H54 (cell line): ENCODE measurements at places on chromosomes 3 and 15.
A peak's percentile ranks its signal among the peaks of the same experiment; 100 is the strongest.

- no peak for DNase-seq
These were observed 130.6 kb downstream of the CCNL1 start for GRCh38 chr3:157029365-157029790.

DNA sequence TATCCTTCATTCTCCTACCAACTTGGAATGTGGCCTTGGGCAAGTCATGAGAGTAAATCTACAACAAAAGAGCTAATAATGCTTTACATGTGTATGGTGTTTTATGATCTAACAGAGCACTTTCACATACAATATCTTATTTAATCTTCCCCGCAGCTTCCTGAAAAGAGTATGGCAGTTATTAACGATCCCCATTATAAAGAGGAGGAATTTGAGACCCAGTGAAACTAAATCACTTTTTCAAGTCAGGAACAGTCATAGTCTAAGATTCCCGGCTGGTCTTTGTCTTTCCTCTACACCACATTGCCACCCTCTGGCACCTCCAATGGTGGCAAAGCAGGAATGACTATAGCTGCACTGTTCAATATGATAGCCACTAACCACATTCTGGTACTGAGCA, 69.7 kb upstream of the CMSS1 start:
- DNase-seq, result peak; percentile 2

- peak; percentile 5 for DNase-seq
These were observed 92.7 kb upstream of the CFAP20DC start for GRCh38 chr3:59142556-59142955.

DNA sequence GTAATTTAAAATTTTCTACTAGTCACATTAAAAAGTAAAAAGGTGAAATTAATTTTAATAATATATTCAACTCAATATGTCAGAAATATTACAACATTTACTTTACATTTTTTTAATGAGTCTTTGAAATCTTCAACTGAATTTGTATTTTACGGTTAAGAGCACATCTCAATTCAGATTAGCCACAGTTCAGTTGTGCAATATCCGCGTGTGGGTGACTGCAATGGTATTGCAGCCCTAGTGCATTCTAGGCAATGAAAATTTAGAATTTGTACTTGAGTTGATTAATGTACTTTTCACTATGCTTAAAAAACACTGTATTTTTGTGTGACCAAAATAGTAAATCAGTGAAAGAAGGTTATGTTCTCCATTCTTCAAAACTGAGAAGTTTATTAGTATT, 57.3 kb downstream of the CEP63 start:
- no peak for DNase-seq

GRCh38 chr3:52532838-52533622, 627 bp downstream of the NT5DC2 start:
- DNase-seq, result peak; percentile 66

DNA sequence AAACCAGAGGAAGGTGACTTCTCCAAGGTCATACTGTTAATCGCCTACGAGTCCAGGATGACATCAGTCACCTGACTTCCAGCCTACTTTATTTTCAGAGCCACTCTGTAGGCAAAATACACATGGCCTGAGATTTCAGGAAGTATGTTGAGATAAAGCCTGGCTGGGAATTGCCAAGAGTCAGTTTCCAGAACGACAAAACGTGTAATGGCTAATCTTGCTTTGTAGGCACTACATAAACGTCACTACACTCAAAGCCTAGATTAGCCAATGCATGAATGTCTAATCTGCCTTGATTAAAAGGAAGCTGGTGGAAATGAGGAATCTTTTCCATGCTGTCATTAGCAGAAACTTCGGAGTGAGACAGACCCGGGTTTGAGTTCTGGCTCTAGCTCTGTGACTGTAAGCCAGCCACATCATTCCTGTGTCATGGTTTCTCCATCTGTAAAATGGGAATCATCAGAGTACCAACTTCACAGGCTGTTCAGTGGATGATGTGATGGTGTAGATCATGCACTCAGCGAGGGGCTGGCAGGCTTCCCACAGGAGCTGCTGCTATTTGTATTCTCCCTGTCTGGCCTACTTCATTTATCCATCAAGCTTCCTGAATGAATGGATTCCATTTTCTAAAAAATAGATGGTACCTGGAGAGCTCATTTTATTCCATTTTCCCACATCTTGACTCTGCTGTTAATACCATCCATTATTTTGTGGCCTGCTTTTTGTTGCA, 241.9 kb downstream of the XXYLT1 start:
- DNase-seq, result no peak

GRCh38 chr3:170640737-170641171, 54.9 kb upstream of the SLC7A14 start:
- no peak for DNase-seq

DNA sequence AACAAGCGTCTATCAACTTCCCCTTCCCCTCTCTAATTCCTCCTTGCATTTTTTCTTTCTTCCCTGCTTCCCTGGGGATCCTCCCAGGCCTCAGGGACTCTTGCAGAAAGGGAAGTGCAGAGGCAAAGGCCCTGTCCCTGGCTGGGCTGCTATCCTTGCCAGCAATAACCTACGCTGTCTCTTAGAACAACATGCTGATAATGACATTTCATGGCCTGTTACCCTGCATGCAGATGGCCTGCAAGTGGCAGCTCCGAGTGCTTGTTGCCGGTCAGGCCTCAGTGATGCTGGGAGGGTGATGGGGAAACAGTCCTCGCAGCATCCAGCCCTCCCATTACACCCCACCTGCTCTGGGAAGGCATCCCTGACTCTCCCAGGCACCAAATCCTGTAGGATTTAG, 167.6 kb downstream of the RAB11A start:
- no peak for DNase-seq

DNA sequence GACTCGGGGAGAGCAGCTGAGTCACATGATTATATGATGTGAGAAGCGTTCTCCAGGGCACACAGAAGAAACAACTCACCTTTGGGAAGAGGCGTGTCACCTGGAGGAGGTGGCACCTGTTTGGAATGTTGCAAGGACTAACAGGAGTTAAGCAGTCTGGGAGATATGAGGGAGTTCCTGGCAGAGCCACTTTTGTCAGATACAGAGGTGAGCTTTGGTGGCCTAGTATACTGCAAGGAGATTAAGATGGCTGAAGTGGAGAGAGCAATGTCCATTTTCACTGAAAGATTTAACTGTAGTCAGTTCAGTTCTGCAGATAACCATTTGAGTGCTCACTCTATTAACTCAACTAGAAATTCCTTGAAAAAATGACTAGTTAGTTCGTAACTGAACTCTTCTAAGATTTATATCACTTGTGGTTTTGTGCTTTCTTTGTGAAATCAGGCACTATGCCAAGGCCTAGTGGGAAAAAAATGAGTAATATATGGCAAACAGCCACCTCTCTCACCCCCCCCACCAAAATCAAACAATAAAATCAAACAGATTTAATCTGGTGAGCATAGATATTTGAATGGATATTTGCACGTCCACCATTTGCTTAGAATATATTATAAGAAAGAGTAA, 61.3 kb downstream of the CRYBG3 start:
- DNase-seq, result peak; percentile 1

DNA sequence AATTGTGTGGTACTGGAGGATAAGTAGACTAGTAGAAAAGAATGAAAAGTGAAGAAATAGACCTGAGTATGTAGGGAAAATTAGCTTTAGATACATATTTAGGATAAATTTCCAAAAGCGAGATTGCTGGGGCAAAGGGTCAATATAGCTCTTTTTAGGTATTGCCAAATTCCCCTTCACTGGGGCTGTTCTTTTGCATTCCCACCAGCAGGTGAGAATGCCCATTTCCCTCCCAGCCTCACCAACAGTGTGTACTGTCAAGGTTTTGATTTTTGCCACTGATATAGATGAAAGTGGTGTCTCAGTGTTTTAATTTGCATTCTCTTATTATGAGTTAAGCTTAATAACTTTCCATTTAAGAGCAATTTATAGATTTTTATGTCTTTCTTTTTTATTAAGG, 35.7 kb upstream of the BHLHE40 start:
- no peak for DNase-seq

GRCh38 chr15:70466895-70467529, 296.3 kb downstream of the UACA start:
- DNase-seq, result peak; percentile 36

DNA sequence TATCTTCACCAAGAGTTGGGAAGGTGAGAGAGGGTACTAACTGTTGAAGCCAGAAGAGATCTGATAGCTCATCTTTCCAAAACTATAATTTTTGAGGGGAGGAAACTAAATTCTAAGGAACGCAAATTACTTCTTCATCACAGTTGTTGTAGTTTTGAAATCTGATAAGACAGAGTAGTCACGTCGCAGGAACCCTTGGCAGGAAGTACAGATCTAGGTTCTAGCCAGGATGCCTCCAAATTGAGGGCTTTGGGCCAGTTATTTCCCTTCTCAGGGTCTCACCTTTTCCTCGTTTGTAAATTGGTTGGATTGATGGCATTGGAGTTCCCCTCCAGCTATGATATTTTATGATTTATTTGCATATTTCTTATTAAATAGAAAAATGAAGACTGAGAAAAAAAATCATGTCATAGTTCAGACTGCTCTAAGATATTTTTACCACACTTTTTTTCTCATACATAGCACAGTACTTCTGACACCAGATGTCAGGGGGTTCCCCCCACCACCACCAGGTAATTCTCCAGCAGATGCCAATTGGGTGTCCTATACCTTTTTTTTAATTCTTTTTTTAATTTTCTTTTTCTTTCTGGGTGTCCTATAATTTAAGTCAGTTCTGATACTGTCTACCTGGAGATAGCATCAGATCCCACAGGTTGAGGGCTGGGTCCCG, 32.3 kb upstream of the APH1B start:
- no peak for DNase-seq

GRCh38 chr3:140974900-140975299, 33.3 kb downstream of the SLC25A36 start:
- DNase-seq, result no peak

DNA sequence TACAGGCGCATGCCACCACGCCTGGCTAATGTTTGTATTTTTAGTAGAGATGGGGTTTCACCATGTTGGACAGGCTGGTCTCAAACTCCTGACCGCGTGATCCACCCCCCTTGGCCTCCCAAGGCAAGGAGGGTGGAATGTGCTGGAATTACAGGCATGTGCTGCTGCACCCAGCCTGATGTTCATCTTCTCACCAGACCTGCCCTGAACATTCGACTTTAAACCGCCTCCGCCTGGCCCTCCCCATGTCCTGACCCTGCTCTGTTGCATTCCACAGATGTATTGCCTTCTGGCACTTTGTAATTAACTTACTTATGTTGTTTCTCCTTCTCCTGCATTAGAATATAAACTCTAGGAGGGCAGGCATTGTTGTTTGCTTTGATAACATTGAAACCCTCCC, 102.1 kb downstream of the LINGO1 start:
- no peak for DNase-seq

- DNase-seq, result no peak
These were observed 81.3 kb downstream of the STAC start for GRCh38 chr3:36461597-36461996.

- no peak for DNase-seq
These were observed 123.1 kb upstream of the LRRFIP2 start for GRCh38 chr3:37297459-37297858.

DNA sequence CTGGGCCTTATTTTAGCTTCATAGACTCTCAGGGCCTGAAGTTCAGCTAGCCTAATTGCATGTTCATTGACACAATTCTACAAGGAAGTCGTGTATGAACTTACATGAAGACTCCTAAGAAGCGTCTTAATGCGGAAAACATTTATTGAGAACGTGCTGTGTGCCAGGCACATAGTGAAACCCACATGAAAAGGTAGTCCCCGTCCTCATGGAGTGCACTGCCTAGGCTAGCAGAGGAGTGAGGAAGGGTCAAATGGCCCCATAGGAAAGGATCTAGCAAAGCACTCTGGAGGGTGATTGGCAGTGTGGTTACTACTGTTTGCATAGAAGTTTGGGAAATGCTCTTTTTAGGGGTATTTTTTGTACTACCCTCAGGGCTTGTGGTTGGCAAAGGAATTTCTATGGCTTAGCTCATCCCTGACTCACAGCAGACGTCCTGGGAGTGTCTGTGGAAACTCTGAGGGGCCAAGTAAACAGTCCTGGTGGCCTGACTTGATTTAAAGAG, 854 bp upstream of the NPTN start:
- peak; percentile 38 for DNase-seq

DNA sequence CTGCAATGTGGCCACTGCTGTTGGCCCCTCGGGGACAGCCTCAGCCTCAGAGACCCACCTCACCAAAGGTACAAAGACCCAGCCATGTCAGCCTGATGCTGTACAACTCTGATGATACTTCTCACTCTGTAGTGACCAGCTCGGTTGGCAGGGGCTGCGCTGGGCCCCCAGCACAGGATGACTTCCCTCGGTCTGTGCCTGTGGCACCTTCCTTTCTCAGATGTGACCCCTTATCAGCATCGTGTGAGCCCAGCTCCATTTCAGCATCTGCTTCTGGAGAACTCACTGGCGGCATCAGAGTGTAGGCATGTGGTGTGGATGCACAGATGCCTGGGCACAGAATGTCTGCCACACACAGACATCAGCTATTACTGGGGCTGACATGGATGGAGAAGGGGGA, 25.1 kb upstream of the CTXND1 start:
- DNase-seq, result no peak

GRCh38 chr15:59276225-59277178, 69.9 kb downstream of the LDHAL6B start:
- DNase-seq, result no peak

DNA sequence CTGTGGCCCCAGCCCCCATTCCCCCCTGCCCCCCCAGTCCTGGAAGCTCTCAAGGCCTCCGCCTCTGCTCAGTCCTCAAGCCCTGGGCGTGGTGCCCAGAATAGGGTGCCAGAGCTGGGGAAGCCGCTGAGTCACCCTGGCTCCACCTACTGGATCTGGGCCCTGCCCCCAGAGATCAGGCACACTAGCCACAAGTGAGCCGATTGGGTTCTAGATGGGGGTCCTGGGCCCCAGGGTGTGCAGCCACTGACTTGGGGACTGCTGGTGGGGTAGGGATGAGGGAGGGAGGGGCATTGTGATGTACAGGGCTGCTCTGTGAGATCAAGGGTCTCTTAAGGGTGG, 5.7 kb downstream of the EIF4G1 start:
- peak; percentile 99 for DNase-seq

GRCh38 chr15:74955796-74956647, 550 bp downstream of the RPP25 start:
- DNase-seq, result no peak

DNA sequence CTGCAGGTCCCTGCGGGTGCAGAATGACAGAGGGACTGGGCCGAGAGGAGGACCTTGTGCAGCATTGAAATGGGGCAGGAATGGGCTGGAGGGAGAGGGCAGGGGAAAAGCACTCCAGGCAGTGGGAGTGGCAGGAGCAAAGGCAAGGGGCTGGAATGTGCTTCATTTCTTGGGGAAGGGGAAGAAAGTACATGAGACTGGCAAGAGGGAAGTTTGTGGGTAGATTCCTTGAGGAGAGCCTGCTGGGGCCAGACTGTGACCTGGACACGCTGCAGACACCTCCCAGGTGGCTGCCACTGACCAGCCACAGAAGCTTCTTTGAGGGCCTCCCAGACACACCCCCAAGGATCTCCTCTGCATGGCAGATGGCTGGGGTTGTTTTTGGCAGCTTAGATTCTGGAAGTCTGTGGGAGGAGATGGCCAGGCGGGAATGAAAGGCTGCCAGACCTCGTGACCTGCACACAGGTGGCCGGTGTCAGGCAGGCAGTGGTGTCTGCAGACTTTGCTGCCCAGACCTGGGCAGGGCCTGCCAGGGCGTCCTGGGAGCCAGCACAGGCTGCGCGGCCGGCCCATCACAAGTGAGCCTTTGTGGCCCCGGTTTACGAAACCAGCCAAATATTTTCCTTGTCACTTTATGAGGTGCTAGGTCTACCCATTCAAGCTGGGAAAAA, 53.1 kb downstream of the SPSB4 start:
- DNase-seq, result no peak
